ENCODE measurements at places on chromosomes 6 and 20.
A peak's percentile ranks its signal among the peaks of the same experiment; 100 is the strongest.

DNA sequence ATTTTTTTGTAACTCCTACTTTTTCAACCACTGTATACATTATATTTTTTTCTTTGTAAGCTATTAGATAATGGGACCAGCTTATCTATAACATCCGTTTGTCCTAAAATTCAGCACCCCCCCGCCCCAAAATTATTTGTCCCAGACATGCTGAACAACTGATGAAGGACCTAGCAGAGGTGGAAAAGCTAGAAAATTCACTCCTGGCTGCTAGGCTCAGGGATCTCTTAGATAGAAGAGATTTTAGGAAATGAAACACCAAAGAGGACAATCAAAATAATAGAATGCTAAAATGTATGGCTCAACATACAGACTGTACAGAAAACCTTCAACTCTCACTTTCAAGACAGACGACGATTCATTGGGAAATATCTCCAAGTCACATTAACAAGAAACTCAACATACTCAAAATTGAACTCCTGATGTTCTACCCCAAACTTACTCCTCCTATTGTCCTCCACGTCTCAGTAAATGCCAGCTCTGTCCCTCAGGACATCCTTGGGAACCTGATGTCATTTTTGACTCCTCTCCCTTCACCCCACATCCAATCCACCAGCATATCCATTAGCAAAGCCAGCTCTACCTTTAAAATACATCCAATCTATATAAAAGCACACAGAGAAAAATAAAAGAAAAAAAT lies 4.7 kb downstream of the SOD2 start:
- no peak for DNase-seq

GRCh38 chr6:10759312-10759839 lies 11.8 kb downstream of the TMEM14B start:
- DNase-seq, result no peak

DNA sequence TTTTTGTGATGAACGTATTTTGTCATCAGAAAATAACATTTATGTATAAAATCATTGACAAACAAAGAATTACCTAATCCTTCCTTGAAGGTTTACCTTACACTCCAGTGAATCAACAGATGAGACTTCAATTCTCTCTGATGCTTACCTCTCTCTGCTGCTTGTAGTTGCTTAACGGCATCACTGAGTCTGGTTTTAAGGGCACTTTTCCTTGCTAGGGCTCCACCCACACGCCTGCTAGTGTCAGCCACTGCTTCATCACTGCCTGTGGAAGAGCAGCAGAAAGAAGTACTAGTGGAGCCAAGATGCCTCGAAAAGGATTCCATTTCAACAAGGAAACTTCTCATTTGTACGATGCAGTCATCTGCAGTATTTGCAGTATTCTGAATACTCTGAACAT lies 63.0 kb downstream of the FAM229B start:
- DNase-seq, result no peak

DNA sequence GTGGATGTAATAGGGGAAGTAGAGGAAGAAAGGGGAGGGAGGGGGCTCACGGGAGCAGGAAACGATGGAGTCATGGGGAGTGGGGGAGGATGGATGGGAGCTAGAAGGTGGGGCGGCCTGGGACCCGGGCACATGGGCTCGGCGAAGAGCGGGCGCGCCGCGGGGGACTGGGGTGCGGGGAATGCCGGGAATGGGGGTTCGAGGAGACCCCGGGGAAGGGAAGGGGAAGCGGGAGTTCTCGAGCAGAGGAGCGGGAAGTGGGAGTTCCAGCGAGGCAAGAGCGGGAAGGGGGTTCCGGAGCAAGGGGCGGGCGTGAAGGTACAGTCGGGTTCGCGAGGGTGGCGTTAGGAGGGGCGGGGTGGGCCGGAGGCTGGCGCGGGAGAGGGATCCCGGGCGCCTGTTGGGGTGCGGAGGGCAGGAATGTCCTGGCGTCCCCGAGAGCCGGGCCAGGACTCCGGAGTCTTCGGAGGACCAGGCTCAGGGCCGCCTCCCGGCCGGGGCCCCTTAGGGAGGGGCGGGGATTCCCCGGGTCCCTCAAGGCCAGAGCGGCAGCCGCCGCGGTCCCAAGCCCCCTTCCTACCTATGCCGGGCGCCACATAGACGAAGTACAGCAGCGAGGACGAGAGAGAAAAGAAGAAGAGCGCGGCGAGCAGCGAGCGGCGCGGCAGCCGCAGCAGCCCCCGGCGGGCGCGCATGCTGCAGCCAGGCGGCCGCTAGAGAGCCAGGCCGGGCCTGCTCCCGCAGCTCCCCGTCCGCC lies 504 bp downstream of the B4GALT5 start:
- no peak for DNase-seq

DNA sequence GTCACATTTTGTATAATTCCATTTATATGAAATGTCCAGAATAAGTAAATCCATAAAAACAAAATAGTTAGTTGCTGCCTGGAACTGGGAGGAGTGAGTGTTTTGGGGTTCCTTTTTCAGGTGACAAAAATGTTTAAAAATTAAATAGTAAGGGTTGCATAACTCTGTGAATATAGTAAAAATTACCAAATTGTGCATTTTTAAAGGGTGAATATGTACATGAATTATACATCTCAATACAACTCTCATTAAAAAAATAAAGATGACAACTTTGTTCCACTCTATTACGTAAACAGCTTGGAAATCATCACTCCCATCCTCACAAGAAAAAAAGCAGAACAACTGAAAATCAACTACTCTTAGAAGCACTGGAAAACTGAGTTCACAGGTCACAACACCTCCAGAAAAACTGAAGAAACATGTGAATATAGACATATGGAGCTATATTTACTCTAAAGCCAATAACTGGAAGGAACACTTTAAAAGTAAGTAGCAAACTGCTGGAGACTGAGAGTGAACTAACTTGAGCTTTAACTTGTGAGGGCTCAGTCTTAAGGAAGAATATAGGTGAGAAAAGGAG lies 40.0 kb downstream of the RANBP9 start:
- no peak for DNase-seq

- DNase-seq, result peak; percentile 73
Measured at GRCh38 chr6:160766989-160767646, 65.1 kb downstream of the PLG start.
